ENCODE measurements at places on chromosomes 3 and 15. TPM values are rescaled to one million over a fixed set of nuclear protein-coding genes. Genes with fewer than 3 reads are reported as not detected.

DNA sequence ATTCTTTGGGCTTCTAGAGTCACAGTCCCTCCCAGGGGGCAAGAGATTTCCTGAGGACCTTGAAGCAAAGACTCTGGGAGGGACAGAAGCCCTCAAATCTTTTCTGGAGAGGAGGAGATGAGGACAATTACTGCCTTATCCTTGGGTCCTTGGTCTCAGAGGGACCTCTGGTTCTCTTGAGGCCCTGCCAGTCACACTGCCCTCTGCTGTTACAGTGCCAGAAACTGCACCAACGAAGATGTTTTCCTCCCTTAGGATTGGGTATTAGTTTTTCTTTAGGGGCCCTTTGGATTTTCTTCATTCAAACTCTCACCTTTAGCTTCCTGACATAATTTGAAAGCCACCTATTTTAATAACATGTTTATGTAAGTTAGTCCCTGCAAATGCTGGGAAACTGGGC lies 58.2 kb upstream of the SCN5A start:
- no peak for DNase-seq

The FILIP1L gene
- 30.0 TPM for total RNA-seq

- DNase-seq = peak; percentile 78
Measured at GRCh38 chr15:31263751-31264558, 62.7 kb upstream of the KLF13 start.

DNA sequence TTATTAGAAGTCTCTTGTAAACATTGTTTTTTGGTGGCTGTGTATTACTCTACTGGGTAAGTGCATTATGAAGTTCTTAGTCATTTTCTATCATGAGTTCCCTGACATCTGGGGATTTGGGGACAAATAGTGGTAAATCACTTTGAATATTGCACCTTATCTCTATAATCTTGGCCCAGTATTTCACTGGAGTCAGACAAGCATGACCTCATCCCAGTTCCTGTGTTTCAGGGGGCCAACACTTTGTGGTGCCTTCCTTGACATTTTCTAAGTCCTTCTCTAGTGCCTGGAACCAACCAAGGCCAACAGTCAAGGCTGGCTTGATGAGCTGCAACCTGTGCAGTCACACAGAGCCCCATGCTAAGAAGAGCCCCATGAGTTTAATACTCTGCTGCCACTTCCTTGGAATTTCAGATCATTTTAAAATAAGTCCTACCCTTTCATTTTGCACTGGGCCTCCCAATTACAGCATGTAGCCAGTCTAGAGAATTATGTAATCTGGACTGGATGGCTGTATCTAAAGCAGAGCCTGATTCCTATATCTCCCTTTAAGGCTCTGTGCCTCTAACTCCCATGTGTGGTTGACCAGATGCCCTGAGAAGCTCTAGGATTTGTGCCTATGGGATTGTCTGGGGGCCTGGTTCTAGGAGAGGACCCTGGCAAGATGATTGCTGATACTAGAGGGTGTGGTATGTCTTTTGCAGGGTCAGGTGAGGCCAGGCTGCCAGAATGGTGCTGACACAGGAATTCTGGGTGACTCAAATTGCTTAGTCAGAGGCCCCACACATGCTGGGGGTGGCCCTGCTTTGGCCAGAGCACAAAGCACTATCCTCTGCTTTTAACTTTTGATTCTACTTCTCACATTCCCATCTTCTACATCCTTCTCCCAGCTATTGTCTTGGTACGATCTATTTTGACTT lies 319.6 kb upstream of the TBC1D5 start:
- DNase-seq = no peak

Measured in muscle of leg (tissue), 16 donors.